Osteocyte (in vitro differentiated cells): ENCODE measurements at places on chromosomes 3 and 15. TPM values are rescaled to one million over a fixed set of nuclear protein-coding genes. Genes with fewer than 3 reads are reported as not detected.

Gene ATP13A4
- 0.27 TPM in 1 of 2 replicates, not detected in the other for total RNA-seq

Gene TPRA1
- total RNA-seq: 49.0 and 49.7 TPM in 2 replicates

Gene PP2D1
- total RNA-seq: not detected in 2 replicates

Gene DUOXA1
- not detected in 2 replicates for total RNA-seq

DNA sequence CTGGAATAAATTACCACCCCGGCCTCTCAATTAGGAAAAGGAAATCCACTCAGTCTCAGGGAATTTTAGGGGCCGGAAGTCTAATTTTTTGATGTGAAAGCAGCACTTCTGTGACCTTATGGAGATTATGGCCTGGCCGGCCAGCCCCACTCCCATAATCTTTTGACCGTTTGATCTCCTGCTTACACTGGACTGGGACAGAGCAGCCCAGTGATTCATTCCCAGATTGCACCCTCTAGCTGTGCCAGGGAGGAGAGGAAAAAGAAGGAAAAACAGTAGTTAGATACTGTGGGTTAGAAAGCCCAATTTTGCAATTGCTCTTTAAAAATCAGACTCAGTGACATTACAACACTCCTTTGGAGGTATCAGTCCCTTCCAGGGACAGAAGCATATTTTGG is 32.4 kb downstream of the GJD2 start:
- H3K36me3 ChIP-seq: no peaks in the 10 kb centered on the region
- H3K4me3 ChIP-seq: peak overlapping the region; percentile 68
- H3K4me1 ChIP-seq: peaks cover 78% of the 10 kb centered on the region
- H3K27ac ChIP-seq: peak overlapping the region; percentile 83
- no peak for DNase-seq

DNA sequence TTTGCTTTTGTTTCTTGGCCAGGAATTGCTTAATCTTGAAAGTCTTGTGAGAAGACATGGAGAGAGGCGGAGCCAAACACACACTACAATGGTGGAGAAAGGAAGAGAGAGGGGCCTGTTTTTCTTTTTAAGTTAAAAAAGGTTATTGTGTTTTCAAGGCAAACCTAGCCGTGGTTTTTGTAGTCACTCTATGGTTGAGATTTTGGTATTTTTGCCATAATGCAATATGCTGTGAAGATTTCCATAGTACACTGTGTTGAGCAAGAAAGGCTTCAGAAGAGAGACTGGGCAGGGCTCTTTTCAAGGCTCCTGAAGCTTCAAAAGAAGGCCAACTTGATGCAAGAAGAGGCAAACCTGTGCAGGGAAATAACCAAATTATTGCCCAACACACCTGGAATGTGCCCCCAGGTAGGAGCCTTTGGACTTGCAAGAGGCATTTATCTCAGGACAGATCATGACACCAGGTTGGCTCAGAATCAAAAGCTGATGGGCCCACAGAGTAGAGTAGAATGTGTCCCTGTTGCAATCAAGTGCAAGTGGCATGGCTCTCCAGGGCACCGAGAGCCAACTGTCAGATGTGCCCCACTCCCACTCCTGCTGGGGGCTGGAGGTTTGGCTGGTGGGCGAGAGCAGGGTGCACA is 22.1 kb downstream of the AMOTL2 start:
- H3K4me1 ChIP-seq: peaks cover 66% of the 10 kb centered on the region
- DNase-seq: no peak
- H3K27ac ChIP-seq: peak overlapping the region; percentile 68
- H3K4me3 ChIP-seq: no peak overlapping the region

GRCh38 chr15:47971637-47972036 is 149.2 kb upstream of the SLC24A5 start:
- H3K27me3 ChIP-seq: peaks cover 18% of the 10 kb centered on the region
- H3K4me3 ChIP-seq: no peak overlapping the region
- no peak for DNase-seq
- H3K4me1 ChIP-seq: no peaks in the 10 kb centered on the region
- H3K27ac ChIP-seq: no peak overlapping the region

DNA sequence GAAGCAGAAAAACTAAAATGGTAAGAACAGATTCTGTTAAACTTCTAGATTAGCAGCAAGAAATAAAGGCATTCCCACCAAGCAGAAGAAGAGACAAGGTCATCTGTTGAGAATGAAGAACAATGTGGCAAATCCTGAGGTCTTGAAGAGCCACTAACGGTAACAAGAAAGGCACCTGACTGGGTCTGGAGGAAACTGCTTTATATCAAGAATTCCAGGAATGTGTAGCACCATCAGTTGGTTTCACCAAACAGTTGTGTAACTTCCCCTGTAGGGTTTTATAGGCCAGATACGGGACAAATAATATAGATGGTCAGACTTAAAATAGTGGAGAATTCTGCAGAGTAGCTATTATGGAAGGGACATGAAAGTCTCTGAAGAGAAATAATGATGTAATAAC is 57.3 kb downstream of the ACAP2 start:
- peaks cover 13% of the 10 kb centered on the region for H3K36me3 ChIP-seq
- no peaks in the 10 kb centered on the region for H3K27me3 ChIP-seq
- no peak overlapping the region for H3K27ac ChIP-seq
- no peak for DNase-seq

- no peaks in the 10 kb centered on the region for H3K27me3 ChIP-seq
- H3K4me3 ChIP-seq: no peak overlapping the region
- H3K4me1 ChIP-seq: peaks cover 12% of the 10 kb centered on the region
These were observed 21.4 kb upstream of the USF3 start for GRCh38 chr3:113717818-113718217.

DNA sequence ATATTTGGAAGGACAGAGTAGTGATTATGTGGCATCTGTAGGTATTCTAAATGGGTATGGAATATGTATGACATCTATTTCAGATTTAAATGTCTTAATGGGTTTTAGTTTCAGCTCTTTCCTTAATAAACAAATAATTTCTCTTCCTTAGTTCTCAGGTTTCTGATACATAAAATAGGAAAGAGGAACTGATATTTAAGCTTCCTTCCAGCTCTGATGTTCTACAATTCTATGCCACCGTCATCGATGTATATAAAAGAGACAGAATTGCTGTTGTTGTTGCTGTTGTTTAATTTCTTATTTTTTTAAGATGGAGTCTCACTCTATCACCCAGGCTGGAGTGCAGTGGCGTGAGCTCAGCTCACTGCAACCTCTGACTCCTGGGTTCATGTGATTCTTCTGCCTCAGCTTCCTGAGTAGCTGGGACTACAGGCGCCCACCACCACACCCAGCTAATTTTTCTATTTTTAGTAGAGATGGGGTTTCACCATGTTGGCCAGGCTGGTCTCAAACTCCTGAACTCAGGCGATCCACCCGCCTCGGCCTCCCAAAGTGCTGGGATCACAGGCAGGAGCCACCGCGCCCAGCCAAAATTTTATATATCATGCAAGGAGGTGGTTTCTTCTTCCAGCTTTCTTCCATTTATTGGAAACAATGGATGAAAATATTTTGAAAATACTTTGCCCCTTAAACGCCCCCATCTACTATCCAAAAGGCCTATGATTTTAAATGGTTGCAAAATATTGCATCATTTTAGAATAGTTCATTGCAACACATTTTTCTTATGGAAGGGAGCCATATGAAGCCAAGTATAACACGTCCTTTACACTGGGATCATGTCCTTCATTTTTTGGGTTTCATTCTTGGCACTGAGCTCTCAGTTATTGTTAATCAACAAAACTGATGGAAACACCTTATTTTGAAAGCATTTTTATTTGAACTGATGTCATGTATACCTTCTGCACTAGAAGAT is 13.9 kb upstream of the C15orf61 start:
- H3K27ac ChIP-seq: no peak overlapping the region
- no peak for DNase-seq
- no peaks in the 10 kb centered on the region for H3K36me3 ChIP-seq
- H3K27me3 ChIP-seq: no peaks in the 10 kb centered on the region
- peaks cover 43% of the 10 kb centered on the region for H3K4me1 ChIP-seq

GRCh38 chr3:64650715-64651114 is 37.1 kb downstream of the ADAMTS9 start:
- peaks cover 15% of the 10 kb centered on the region for H3K4me1 ChIP-seq
- no peak for DNase-seq

DNA sequence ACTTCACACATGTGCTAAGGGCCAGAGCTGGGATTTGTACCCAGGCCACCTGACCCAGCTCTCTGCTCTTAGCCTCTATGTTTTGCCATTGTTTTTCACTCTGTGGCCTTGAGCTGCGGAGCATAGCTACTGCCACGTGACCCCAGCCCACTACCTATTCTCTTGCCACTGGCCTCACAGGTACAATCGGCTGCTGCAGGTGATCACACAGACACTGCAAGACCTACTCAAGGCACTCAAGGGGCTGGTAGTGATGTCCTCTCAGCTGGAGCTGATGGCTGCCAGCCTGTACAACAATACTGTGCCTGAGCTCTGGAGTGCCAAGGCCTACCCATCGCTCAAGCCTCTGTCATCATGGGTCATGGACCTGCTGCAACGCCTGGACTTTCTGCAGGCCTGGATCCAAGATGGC is 46.2 kb downstream of the SEMA3G start:
- H3K4me3 ChIP-seq: no peak overlapping the region
- no peaks in the 10 kb centered on the region for H3K27me3 ChIP-seq
- H3K4me1 ChIP-seq: no peaks in the 10 kb centered on the region
- H3K36me3 ChIP-seq: peaks cover 17% of the 10 kb centered on the region

GRCh38 chr3:185900228-185900627 is 37.6 kb downstream of the TRA2B start:
- DNase-seq: peak; percentile 83
- no peaks in the 10 kb centered on the region for H3K27me3 ChIP-seq
- H3K27ac ChIP-seq: peak overlapping the region; percentile 52
- H3K4me3 ChIP-seq: no peak overlapping the region
- no peaks in the 10 kb centered on the region for H3K36me3 ChIP-seq

DNA sequence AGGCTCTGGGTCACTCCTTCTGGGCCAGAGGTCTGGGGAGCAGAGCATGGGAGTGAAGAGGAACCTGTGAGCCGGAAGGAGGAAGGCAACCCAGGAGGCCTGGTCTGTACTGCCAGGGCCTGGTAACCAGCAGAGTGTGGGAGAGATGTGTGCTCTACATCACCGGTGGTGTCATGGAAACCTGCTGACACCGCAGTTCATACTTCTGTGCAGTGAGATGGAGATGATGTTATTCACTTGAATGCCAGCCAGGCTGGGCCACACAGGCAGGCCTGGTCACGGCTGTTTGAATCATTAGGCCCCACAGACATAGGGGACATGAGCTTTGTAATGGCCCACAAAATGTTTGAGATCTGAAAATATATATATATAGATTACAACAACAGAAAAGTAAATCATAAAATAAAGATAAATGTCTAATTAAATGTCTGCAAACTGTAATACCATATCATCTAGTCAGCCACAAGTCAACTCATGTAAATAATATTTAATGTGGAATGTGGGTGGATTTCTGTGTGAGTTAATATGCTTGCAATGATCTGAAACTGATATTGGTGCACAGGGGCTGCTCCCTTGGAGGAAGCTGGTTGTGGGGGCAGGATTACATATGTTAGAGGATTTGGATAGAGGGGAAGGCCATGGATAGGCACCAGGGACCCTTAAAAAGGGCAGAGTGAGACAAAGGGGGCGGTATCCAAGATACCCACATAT is 108.5 kb upstream of the PFN2 start:
- peaks cover 59% of the 10 kb centered on the region for H3K4me1 ChIP-seq
- H3K36me3 ChIP-seq: no peaks in the 10 kb centered on the region
- no peak overlapping the region for H3K4me3 ChIP-seq
- DNase-seq: no peak

DNA sequence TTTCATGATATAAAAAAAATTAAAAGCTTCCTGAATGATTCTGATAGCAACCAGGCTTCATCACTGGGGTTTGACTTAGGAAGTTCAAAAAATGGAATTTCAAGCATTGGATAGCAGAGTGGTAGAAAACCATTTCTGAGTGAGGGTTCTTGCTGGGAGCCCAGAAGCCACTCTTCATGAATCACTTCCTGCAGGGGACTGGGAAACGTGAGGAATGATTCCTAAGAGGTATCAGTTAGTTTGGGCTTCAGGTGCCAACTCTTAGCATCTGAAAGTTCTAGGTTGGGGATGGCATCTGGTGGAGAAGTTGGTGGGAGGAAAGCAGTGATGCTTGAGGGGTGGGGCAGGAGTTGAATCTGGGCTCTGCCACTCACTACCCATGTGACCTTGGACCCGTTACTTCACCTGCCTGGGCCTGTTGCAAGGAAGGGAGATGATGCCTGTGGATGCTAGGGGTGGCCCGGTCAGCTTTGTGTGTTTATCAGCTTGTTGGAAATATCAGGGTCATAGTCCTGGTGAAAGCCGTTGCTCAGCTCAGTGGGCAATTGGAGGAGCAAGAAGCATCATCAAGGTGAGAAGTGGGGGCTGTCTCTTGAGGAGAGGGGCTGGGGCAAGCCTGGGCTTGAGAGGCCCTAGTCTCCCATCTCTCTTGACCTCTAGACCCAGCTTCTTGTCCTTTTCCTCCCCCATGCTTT is 37.0 kb upstream of the TNFAIP8L3 start:
- H3K4me1 ChIP-seq: peaks cover 37% of the 10 kb centered on the region
- H3K27ac ChIP-seq: peak overlapping the region; percentile 95
- DNase-seq: no peak
- no peaks in the 10 kb centered on the region for H3K36me3 ChIP-seq
- H3K27me3 ChIP-seq: peaks cover 1% of the 10 kb centered on the region

- no peaks in the 10 kb centered on the region for H3K27me3 ChIP-seq
- no peak for DNase-seq
- H3K36me3 ChIP-seq: no peaks in the 10 kb centered on the region
- peaks cover 38% of the 10 kb centered on the region for H3K4me1 ChIP-seq
These were observed 122.3 kb upstream of the NR2E3 start for GRCh38 chr15:71687902-71688508.

- no peak for DNase-seq
- peaks cover 2% of the 10 kb centered on the region for H3K4me1 ChIP-seq
- H3K27me3 ChIP-seq: no peaks in the 10 kb centered on the region
- no peak overlapping the region for H3K27ac ChIP-seq
- peaks cover 43% of the 10 kb centered on the region for H3K36me3 ChIP-seq
These were observed 52.5 kb downstream of the PHC3 start for GRCh38 chr3:170128977-170129431.

- DNase-seq: peak; percentile 88
- peaks cover 2% of the 10 kb centered on the region for H3K36me3 ChIP-seq
- H3K27ac ChIP-seq: peak within 1 kb of the TSS; percentile 57
These were observed at the start of gene SH3BP5 for GRCh38 chr3:15332405-15333098. TSS of gene SH3BP5 (minus strand) at chr3:15332586. CDS start at chr3:15332408, 178 bp downstream.

GRCh38 chr3:192864941-192865340 is 52.7 kb downstream of the MB21D2 start:
- peaks cover 15% of the 10 kb centered on the region for H3K4me1 ChIP-seq
- H3K27ac ChIP-seq: no peak overlapping the region
- H3K4me3 ChIP-seq: no peak overlapping the region
- no peaks in the 10 kb centered on the region for H3K27me3 ChIP-seq

DNA sequence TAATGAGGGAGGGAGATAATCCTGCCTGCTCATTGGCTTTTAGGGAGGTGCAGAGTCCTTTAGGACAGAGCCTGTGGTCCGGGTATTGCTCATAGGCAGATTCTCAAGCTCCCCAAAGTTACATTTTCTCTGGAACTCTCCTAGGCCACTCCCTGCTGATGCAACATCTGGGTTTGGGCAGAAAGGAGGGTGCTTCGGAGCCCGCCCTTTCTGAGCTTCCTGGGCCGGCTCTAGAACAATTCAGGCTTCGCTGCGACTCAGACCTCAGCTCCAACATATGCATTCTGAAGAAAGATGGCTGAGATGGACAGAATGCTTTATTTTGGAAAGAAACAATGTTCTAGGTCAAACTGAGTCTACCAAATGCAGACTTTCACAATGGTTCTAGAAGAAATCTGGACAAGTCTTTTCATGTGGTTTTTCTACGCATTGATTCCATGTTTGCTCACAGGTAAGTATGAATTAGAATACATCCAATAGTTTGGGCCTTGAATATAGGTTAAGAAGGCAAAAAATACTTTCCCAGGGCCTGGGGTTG is at the start of gene IL20RB:
TSS of gene IL20RB (plus strand) at position 233 of the 538 bp plus-strand sequence. CDS start at position 364, 131 bp downstream.
- peaks cover 3% of the 10 kb centered on the region for H3K36me3 ChIP-seq
- H3K27ac ChIP-seq: no peak within 1 kb of the TSS
- no peak within 1 kb of the TSS for H3K4me3 ChIP-seq
- no peak for DNase-seq
